Stimulated activated memory B cell treated with anti-CD40 and anti-IgM and Interleukin-4, amounts not matched to agents 10 μg/mL and 1 μg/mL and 100 μg/mL, for 72 hours (primary cell): ENCODE measurements at places on chromosomes 4 and X.

DNA sequence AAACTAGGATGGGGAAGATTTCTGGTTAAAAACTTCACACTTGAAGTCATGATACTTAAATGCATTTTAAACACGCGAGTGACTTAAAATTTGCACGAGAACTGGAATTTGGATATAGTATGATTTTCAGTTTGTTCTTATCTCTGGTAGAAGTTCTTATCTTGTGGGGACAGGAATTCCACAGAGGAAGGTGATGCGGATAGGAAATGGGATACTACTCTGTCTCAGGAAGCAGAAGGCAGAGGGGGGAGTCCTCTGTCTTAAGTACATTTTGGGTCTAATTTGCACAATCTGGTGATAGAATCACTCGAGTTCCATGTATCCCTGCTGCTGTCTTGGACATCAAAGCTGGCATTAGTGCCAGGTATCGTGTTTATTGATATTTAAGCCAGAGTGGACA lies 53.3 kb downstream of the TLL1 start:
- no peak for ATAC-seq

GRCh38 chr4:33334416-33334815 lies 2614.2 kb downstream of the PCDH7 start:
- ATAC-seq, result no peak

DNA sequence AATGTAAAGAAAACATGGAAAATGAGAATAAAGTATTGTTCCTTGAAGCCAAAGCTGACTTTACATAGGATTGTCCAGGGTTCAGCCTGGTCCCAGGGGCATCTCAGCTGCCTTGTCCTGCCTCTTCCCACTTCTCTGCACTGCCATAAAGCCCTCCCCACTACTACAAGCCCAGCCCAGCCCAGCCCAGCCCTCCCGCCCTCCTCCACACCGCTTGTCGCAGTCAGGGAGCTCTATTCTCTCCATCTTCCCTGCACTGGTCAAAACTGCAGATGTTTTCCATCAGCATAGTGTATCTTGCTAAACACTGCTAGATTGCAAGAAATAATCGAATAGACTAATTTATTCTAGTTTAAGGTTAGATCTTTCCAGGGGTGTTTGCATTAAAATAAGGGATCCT lies 100.3 kb downstream of the TENM3 start:
- ATAC-seq, result no peak

DNA sequence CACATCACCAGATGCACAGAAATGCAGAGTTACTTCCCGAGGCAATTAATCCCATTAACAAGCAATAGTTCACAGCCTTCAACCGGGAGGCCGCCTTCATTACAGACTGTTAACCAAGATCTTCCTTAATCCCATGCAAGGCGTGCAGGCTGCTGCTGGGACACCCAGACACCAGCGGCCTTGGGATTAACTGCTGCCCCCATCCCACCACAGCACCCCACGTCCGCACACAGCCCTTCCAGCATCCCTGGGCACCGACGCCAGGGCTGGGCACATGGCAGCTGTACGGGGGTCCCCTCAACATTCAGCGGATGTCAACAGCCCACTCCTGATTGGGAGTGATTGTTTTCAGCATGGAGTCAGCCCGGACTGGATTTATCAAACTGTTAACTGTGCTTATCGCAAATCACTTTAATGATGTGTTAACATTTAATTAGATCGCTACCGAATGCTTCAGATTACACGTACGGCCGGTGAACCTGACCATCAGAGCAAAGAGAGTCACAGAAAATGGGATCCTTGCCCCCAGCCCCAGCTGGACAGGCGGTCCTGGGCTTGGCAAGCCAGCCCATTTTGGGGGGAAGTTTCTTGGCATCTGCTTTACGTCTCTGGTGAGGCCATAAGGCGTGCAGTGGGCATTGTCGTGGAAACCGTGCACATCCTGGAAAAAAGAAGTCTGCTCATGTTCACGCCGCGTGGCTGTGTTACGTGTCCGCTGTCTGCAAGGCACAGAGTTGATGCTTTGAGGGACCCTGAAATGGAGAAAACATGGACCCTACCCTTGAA lies 126.4 kb downstream of the HMX1 start:
- ATAC-seq, result no peak

DNA sequence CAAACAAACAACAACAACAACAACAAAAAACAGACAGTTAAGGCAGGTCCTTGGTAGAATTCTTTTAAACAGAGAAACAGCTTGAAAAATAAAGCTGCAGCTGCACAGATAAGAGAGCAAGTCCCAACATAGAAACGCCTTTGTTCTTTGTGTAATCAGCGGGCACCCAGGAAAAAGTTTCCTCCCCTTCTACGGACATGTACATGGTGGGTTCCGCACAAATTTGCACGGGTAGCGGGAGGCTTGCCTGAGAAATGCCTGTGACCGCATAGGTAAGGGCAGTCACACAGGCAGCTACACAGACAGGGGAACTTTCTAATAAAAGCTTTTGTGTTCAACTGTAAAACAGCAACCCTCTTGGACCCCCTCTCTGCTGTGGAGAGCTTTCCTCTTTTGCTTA lies 25.7 kb upstream of the CT47A1 start:
- ATAC-seq, result no peak

GRCh38 chr4:75679876-75680575 lies 6.8 kb upstream of the G3BP2 start:
- ATAC-seq, result no peak

- no peak for ATAC-seq
Observed at GRCh38 chrX:9374555-9374954, 90.3 kb upstream of the TBL1X start.

GRCh38 chr4:12875640-12876243 lies 608.4 kb downstream of the RAB28 start:
- no peak for ATAC-seq

DNA sequence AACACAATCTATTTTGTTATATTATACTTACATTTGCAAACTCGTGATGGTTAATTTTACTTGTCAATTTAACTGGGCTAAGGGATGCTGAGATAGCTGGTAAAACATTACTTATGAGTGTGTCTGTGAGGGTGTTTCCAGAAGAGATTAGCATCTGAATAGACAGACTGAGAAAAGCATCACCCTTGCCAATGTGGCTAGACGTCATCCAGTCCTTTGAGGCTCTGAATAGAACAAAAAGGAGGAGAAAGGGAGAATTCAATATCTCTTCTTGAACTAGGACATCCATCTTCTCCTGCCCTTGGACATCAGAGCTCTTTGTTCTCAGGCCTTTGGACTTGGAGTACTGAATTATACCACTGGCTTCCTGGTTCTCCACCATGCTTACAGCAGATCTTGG lies 154.6 kb downstream of the EPHA5 start:
- ATAC-seq, result no peak

GRCh38 chr4:44996276-44996845 lies 270.0 kb upstream of the GNPDA2 start:
- ATAC-seq, result no peak

GRCh38 chrX:118726887-118727685 lies at the start of gene IL13RA1:
IL13RA1 (plus strand) TSS chrX:118727606; CDS start chrX:118727639, 33 bp downstream.
- peak; percentile 73 for ATAC-seq

DNA sequence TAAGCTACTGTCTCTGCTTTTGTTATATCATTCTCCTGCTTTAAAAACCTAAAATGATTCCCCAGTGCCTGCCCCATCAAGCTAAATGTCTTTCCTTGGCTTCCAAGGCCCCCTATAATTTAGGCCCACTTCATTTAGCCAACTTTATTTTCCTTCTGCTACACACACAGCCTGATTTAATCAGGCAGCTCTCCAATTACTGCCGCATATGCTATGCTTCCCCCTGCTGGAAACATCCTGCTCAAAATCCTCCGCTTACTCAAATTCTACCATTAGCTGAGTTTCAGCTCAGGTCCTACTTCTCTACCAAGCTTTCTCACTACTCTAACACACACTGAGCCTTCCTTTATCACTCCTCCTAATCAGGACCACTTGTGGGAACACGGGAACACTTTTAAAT lies 17.0 kb downstream of the LAMP2 start:
- no peak for ATAC-seq

- ATAC-seq, result no peak
Observed at GRCh38 chr4:67320645-67321044, 224.7 kb downstream of the CENPC start.

DNA sequence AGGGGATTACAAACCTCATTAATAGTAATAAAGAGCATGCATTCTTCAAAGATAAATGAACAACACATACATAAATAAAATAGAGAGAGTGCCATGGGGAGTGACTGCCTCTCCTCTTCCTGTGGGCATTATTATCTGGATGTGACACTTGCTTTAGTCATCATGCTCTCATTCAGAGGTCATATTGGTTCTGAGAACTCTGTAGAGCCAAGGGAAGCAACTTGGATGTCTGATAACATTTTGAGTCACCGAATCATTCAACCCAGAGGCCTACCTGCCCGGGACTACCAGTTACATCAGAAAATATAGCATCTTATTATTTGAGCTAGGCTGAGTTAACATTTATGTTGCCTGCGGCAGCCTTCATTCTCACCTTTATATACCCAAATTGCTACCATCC lies 489.5 kb downstream of the STIM2 start:
- ATAC-seq, result no peak

GRCh38 chrX:96435378-96436035 lies 249.1 kb upstream of the DIAPH2 start:
- ATAC-seq, result no peak

DNA sequence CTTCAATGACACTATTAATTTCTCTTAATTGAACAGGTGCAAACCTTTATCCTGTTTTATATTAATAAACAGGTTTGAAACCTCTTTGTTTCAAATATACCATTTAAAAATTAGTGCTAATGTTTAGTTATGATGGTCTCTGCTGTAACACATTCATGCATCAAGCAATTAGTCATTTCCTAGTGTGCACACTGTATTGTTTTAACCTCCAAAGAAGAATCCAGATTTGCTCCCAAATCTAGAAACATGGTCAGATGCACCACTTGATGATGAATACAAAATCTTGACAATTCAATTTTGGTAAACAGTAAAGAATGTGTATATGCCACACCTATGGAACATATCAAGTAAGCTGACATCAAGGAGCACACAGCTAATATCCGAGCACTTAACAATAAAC lies 157.1 kb downstream of the TRIML1 start:
- ATAC-seq, result no peak

- ATAC-seq, result no peak
Observed at GRCh38 chr4:54509057-54509456, 148.7 kb upstream of the KIT start.
